Stimulated activated CD8-positive, alpha-beta memory T cell treated with anti-CD3 and anti-CD28 coated beads, Interleukin-15, amount 100 ng/mL, for 1 hour (primary cell): ENCODE measurements at places on chromosomes 13 and 19.
A peak's percentile ranks its signal among the peaks of the same experiment; 100 is the strongest.

- no peak for DNase-seq
Observed at GRCh38 chr13:42270160-42270856, 1.6 kb upstream of the AKAP11 start.

- no peak for DNase-seq
Observed at GRCh38 chr13:51240178-51240577, 18.0 kb downstream of the FAM124A start.

- no peak for DNase-seq
Observed at GRCh38 chr13:27981006-27981708, 7.3 kb downstream of the URAD start.

DNA sequence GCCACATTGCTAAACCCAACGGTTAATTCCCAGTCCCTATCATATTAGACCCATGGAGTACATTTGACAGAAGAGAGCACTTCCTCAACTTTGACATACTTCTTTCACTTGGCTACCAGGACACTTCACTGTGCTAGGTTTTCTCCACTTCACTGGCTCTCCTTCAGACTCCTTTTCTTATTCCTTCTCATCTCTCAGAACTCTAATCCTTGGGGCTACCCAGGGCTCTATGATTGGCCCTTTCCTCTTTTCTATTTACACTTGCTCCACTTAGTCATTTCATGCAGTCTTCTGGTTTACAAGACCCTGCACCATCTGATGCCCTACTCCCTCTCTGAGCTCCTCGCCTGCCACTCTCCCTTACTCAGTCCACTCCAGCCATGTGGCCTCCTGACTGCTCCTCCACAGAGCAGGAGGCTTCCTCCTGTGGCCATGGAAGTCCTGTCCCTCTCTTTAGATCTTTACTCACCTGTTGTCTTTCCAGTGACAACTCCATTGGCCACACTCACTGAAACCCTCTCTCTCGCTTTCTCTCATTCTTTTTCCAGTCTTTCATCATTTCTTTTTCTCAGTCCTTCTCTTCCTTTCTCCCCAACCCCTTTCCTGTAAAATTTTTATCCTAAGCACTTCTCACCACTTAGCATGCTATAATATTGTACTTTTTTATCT lies 90.4 kb downstream of the TBC1D4 start:
- DNase-seq = no peak

DNA sequence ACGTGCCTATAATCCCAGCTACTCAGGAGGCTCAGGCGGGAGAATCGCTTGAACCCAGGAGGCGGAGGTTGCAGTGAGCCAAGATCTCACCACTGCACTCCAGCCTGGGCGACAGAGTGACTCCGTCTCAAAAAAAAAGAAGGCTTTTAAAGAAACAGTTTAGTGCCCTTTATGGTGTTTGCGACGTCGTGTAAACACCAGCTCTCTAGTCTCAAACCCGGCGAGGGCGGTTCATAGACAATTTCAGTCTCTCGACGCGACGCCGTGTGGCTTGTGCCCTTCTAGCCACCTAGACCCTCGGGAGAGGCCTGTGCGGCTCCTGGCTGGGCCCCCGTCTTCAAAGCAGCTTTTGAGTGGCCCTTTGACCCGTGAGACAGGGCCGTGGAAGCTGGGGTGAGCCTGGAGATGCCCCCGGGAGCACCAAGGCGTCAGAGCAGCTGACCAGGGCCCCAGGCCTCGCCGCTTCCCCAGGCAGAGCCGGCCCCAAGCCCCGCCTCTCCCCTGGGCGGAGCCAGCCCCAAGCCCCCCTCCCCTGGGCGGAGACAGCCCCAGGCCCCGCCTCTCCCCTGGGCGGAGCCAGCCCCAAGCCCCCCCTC lies 5.0 kb upstream of the MADCAM1 start:
- DNase-seq = no peak

DNA sequence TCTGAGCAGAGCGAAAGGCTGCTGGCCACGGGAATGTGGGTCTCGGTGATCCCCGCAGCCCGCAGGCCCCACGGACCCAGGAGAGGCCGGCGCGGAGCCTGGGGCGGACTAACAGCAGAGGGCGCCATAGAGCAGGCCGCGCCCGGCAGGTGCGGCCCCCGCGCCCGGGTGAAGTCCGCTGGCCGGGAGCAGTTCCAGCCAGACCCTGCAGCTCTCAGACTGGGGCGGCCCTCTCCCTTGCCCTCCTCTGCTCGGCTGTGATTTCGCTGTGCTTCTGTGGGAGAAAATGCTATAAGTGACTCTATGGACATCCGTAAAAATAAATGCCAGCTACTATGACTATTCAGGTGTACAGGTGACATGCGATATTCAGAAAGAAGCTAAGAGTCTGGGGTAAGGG lies 37.7 kb downstream of the GSX1 start:
- DNase-seq = peak; percentile 20

GRCh38 chr13:73174521-73175010 lies 115.8 kb downstream of the KLF5 start:
- DNase-seq = no peak

DNA sequence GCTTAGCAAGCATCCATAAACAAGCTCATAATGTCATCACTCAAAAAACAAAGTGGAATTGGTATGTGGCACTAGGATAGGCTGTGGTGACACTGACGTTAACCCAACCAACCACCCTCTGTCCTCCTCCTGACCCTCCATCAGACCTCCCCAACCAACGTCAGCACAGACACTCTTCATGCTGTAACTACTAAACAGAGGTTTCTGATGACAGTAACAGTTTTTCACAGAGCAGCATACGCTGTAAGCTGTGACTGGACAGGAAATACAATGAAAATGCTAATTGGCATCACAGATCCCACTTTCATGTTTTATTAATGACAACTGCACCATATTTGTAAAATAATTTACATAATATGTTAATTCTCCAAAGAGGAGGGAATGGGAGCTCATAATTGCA lies 238.0 kb downstream of the IRS2 start:
- no peak for DNase-seq

DNA sequence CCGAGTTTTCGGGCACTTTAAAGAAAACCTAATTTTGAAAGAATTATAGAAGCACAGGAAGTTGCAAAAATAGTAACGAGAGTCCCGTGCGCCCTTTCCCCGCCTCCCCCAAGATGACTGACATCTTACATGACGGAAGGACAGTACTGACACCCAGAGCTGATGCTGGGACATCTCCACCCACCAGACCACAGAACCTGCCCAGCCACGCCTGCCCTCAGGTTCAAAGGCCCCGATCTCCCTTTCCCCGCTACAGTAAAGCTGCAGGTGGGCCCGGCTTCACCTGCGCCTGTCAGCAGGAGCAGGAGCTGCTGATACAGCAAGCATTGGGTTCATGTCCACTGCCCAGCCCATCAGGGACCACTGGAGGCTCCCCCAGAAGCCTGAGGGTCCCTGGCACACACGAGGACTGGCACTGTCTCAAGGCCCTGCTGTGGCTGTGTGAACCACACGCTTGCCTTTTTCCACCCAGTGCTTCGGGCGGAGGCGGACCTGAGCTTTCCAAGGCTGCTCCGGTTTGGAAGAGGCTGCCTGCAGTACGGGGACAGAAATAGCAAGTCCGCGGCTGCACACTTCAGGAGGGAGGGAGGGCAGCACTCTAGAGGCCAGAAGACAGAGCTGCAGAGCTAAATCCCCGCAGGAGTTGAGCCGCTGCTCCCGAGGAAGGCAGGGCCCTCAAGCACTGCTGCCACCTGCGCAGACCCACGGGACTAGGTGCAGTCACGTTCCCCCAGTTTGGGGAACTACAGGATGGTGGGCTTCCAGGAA lies 8.7 kb downstream of the MAP2K2 start:
- DNase-seq = peak; percentile 30

DNA sequence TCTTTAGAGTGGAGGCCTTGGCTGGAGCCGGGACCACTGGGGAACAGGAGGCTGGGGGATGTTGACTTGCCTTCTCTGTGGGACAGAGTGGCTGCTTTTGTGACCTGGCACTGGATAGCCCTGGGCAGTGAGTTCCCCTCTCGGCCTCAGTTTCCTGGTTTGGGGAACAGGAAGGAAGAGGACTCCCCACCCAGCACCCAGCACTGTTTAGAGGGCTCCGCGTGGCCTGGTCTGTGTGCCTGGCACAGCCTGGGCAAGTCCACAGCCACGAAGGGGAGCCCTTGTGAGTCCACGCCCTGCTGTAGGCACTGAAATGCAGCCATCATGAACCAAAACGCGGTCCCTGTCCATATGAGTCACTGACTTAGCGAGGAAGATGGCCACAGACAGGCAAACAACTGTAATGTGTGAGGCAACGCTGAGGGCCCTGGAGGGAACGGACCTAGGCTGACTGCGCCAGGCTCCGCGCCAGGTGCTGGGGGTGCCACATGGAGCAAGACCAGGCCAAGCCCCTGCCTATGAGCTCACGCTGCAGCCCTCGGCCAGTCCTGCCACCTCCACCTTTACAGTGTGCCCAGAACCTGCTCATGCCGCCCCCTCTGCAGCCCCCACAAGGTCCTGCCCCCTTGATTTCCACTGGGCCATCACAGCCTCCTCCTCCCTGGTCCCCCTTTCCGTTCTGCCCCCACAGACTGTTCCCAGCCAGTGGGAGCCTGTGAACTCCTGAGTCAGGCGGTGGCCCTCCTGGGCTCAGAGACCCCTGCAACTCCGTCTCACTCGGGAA lies 35.5 kb downstream of the PAK4 start:
- DNase-seq = no peak

GRCh38 chr13:45215392-45216077 lies 14.7 kb upstream of the KCTD4 start:
- no peak for DNase-seq

DNA sequence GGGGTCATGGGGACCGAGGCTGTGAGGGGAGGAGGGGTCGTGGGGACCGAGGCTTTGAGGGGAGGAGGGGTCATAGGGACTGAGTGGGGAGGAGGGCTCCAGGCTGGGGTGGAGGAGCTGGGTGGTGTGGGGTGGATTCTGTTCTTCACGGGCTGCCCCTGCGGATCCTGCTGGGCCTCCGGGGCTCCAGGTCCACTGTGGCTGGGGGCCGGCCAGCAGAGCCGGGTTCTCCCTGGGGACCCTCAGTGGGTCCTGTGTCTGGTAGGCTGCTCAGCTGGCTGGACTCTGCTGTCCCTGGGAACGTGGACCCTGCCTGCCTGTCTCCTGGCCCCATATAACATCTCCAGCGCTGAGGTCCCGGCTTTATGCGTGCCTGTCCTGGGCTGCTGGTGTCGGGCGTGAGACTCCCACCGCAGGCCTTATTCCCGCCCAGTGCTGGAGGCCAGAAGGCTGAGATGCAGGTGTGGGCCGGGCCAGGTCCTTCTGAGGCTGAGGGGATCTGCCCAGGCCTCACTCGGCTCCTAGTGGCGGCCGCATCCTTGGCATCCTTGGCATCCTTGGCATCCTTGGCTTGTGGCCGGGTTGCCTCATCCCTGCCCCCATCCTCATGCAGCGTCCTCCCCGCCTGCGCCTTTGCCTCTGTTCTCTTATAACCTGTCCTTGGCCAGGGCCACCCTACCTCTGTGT lies 19.8 kb upstream of the GNA15 start:
- DNase-seq = no peak

GRCh38 chr13:88217372-88217771 lies 546.2 kb downstream of the SLITRK5 start:
- no peak for DNase-seq

DNA sequence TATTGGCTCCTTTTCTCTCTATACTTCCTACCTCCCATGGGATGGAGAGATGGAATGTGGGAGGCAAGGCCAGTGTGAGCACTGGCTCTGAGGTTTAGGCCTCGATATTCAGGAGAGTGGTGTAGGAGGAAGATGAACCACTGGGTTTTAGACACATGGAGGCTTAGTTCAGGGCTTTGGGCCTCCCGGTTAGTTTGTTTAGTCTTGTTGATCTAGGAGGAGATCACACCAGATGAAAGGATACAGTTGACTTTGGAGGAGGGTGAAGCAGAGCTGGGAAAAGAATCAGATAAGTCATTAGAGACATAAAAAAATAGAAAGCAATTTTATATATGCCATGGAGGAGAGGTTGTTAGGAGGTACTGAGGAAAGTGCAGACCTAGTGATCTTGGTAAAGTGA lies 30.9 kb downstream of the RNASEH2B start:
- DNase-seq = no peak

DNA sequence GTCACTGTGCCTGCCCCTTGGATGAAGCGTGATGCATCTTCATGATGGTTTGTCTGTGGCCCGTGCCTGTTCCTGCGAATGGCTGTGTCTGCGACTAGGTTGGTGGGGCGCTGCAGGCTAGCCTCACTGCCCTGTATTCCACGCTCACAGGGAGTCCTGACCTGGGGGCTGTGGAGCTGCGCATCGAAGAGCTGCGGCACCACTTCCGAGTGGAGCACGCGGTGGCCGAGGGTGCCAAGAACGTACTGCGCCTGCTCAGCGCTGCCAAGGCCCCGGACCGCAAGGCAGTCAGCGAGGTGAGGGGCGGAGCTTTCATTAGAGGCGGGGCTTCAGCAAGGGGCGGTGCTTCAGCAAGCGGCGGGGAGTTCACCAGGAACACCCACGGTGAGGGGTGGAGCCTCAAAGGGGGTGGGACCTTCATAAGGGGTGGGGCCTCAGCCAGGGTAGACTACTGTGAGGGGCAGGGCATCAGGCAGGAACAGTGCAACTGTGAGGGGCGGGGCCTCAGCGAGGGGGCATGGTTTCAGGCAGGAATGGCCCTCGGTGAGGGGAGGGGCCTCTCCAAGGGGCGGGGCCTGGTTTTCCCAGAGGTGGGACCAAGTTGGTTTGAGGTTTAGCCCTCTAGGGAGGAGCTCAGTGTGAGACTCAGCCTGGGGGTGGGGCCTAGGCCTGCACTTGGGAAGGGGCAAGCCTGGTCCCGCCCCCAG lies 17.2 kb downstream of the PKN1 start:
- DNase-seq = no peak

DNA sequence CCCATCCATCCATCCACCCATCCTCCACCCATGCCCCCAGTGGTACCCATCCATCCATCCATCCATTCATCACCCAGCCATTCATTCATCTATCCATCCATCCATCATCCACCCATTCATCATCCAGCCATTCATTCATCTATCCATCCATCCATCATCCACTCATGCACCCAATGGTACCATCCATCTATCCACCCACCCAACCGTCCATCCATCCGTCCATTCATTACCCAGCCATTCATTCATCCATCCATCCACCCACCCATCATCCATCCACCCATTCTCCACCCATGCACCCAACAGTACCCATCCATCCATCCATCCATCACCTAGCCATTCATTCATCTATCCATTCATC lies 5.3 kb downstream of the PLPPR3 start:
- DNase-seq = no peak

DNA sequence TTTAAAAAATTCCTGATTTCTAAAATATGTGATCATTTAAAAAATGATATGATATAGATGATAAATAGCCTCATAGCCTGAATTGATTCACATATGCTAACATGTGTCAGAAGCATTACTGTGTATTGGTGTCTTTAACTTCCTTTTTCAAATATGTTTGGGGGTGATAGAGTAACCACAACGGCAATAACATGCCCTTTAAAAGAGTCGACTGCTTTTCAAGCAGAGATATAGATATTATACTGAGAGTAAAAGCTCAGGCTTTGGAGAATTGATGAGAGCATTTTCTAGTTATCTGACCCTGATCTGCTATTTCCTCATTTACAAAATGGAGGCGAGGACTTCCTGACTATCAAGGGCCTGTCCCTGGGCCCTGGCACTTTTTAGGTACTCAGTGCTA lies 260.5 kb downstream of the DCT start:
- DNase-seq = no peak

DNA sequence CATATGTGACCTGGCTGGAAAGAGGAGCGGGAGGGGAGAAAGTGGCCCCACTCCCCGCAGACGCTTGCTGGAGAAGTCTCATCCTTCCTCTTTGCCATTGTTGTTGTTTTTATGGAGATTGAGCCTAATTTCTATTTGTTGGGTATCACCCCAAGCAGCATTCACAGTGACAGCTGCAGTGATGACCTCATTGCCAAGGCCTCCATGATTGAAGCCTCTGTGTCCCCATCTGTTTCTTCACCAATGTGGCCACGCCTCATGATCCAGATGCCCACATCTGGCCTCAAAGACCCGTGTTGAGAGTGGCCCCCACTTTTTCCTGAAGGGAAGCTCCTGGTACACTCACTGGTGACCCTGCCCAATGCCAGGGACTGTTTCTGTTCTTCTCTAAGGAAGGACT lies 154.2 kb downstream of the SLC7A1 start:
- DNase-seq = no peak
